Urothelium cell line (cell line): ENCODE measurements at places on chromosomes 2 and 18.

DNA sequence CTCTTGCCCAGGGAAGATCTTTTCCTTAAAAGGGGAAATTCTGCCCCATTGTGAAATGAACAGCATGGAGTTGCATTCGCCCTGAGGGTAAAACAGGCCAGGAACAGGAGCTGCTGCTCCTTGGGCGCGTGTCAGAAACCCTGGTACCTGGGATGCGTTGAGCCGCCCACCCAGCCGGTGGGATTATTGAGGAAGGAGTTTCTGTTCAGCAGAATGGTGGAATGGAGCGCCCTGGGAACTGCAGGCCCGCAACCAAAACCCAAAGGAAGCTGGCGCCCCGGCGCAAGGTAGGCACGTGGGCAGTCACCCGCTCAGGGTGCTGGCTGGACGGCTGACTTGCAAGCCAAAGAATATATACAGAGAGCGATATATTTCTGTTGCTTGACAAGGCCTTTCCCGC, 73.5 kb downstream of the MTCL1 start:
- DNase-seq, result no peak

DNA sequence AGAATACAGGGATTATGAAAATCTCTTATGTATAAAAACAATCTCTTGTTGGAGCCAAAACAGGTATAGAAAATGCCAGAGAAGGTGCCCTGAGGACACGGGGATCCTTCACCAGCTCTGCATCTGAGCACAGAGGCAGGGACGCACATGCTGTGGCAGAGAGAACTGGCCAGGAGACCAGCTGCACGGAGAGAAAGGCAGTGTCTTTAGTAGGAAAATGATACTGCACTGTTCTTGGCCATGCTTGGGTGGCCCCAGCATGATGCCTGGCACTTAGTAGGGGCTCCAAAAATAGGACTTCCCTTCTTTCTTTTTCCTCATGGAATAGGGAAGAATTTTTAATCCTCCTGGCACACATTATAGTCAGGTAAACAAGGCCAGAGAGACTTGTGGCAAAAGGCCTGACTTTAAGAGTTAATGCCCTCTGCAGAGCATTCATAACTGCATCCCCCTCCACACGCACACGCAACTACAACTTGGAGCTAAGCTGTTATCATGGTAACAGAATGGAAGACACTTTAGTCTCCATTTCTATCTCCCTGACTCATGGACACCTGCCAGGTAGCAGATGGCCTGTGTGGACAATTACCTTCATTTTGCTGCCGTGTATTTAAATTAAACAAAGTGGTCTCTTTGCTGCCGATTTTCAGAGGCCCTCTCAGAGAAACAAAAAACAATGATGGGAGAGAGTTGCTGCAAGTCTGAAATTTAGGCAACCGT, 59.7 kb upstream of the DNMT3A start:
- DNase-seq, result no peak

- no peak for DNase-seq
Measured at GRCh38 chr18:8034674-8035073, 467.6 kb downstream of the PTPRM start.

- no peak for DNase-seq
Measured at GRCh38 chr18:49241852-49242251, 218.6 kb downstream of the DYM start.

DNA sequence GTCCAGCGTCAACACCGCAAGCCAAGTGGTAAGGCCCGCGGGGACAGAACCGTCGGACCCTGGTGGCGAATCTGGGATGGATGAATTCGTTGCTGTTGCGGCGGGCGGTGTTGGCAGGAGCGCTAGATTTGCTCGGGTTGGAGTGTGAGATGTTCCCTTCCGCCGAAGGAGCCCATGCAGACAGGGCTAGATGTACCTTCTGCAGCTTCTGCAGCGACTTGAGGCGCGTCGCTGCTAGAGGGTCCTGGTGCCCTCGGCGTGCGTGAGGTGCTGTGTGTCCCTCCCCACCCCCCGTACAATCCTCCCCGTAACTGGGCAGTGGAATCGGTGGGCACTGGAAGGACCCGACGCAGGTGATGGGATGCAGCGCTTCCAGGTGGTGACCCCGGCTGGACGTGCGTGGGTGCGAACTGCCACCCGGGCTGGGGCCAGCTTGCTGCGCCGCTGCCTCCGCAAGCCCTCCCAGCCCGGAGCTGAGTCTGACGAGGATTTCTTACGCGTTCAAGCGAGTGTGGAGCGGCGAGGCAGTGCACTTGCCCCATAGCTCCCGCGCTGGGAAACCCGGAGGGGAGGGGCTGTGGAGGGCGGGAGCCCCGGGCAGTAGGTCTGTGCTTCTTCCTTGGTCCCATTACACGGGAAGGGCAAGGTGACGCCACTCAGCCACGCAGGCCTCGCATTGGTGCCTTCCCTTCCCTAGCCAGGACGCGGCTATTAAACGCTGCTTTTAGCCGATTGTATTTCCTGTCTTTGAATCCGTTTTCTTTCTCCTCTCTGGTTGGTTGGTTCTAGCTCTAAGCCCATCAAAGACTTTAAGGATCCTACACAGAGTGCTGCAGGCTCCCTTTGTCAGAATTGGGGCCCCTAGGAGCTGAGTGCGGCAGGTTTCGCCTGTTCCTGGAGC, 34.2 kb downstream of the CHRNA1 start:
- DNase-seq, result no peak

- DNase-seq, result no peak
Measured at GRCh38 chr2:129737660-129738527, 241.6 kb upstream of the RAB6C start.

DNA sequence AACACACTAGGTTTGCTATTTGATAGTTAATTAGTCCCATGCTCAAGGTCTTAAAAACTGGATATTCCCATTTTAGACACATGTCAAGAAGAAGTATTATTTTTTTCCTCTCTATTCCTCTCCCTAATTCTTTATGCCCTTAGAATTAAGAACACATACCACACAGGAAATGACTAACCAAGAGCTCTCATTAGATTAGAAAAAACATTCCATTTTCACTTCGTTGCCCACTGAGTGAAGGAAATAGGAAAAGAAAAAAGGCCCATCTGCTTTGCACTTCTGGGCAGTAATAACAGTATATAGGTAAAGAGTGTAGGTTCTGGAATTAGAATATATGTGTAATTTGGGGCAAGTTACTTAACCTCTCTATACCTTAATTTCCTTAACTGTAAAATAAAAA, 26.9 kb downstream of the ACADL start:
- DNase-seq, result no peak
